ENCODE measurements at places on chromosomes 7 and 10.

GRCh38 chr10:79243181-79244067, 103.8 kb upstream of the PPIF start:
- peak; percentile 85 for DNase-seq

- no peak for DNase-seq
Observed at GRCh38 chr10:3901370-3901769, 116.4 kb upstream of the KLF6 start.

GRCh38 chr7:22426463-22427094, 69.6 kb upstream of the RAPGEF5 start:
- DNase-seq = no peak

DNA sequence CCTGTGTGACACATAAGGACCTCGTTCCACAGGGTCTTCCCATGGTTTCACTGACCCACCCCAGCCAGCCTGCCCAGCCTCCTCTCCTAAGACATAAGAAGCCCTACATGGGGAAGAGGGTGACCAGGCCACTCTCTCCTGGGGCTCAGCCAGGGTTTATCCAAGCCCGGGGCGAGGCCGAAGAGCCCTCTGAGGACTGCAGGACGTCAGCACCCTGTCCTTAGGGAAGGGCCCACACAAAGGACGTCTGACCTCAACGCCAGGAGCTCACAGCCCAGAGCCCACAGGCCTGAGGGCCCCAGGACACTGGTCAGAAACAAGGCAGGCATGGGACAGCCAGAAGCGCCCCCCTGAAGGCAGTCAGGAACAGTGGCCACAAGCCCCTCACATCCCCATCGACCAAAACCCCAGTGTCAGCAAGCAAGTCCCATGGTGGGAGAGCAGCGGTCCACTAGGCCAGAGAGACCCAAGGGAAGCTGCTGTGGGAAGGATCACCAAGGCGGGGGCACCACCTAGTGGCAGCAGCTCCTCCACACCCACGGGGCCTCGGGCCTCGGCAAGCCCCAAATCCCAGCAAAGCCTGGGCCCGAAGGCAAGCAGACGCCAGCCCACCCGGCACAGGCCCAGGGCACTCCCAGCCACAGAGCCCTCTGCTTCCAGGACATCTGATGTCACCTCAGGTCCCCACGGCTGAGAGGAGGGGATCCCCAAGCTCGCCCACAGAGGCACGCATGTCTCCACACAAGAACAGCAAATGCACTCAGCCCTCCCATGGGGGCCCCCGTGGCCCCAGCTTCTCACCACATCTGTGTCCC, 23.4 kb downstream of the MAD1L1 start:
- DNase-seq = peak; percentile 66

DNA sequence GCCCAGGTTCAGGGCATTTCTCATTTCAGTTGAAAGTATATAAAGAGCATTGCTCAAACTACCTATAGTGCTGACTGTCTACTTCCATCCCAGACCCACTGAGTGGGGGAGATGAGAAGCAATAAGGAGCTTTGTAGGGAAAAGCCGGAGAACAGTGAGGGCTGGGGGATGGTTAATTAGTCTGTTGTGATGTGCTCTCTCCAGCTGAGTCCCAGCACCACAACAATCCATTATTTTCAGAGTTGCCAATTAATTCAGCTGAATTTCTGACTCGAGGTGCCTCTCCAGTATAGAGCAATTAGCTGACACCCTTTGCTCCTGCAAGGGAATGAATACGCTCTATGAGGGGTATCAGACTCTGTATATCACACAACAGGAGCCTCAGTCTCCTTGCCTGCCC, 1118.6 kb downstream of the SORCS3 start:
- DNase-seq = no peak

GRCh38 chr7:149081914-149082313, 8.6 kb downstream of the ZNF786 start:
- no peak for DNase-seq

DNA sequence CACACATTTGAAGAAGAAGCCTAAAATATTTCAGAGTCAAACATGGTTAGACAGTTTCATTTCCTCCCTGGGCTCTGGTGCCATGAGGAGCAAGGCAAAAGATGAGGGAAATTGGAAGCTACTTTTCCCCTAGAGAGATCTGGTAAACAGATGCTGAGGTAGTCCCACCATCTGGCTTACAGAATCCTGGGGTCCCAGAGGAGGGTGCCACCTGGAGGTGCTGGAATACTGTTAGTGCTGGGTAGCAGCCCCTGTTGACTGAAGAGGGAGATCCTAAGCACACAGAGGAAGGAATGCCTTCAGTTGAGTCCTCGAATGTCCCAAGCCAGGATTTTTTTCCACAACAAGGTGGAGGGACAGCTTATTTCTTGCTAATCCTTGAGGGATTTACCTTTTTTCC, 160.1 kb downstream of the FZD1 start:
- no peak for DNase-seq

DNA sequence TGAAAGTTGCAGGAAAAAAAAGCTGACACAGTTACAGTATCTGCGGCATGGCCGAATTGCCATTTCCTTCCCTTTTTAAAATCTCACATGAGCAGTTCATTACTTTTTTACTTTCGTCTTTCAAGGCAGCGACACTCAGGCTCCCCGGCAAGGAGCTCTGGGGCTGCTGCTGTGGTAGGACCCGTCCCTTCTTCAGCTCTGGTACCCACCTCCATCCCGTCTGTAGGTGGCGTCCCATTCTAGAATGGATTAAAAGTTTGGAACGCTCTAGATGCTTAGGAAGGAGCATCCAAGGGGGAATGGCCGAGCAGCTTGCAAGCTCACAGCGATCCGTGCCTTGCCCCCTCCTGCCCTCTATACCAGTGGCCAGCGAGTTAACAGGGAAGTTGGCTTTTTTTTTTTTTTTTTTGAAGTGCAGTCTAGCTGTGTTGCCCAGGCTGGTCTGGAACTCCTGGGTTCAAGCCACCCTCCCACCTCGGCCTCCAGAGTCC, 22.8 kb upstream of the TTYH3 start:
- DNase-seq = no peak

DNA sequence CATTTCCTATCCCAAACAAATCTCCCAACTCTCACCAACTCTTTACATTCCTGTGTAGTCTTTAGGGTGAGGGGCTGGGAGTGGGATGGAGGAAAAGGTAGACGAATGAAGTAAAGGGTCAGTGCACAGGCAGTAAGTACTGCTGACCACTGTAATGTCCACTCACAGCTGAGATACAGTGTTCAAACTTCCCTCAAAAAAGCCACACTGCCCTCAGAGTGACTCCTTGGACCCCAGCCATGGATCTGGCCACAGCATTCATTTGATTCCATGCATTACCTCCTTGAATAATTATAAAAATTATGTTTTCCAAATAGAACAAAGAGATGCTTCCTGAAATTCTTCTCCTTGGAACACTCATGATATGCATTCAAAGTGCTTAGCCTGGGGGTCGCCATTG, 19.8 kb upstream of the HIPK2 start:
- DNase-seq = no peak

DNA sequence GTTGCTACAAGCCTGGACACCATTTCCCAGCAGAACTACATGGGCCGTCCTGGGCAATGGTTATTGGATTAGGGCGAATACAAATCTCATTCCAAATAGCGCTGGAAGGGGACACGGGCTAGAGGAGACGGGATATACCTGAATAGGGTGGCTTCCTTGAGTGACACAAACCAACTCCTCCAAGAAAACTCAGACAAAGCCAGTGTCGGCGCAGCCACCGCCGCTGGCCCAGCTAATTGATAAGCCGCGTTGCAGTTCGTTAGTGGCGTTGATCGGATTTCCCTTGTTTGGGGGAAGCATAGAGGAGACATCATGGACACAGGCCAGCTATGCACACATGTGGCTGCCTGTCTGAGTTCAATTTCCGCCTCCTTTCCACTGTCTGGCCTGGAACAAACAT, 55.7 kb downstream of the EBF3 start:
- DNase-seq = no peak

DNA sequence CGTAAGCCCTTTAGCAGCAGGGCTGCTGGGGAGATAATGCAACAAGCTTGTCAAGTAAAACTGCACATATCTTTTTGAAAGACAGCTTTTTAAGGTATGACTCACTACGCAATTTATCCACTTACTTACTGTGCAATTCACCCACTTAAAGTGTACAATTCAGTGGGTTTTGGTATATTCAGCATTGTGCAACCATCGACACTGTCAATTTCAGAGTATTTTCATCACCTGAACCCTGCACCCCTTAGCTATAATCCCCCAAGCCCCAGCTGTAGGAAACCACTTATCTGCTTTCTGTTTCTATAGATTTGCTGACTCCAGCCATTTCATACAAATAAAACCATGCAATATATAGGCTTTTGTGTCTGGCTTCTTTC, 168.0 kb downstream of the PTPN20 start:
- DNase-seq = no peak

DNA sequence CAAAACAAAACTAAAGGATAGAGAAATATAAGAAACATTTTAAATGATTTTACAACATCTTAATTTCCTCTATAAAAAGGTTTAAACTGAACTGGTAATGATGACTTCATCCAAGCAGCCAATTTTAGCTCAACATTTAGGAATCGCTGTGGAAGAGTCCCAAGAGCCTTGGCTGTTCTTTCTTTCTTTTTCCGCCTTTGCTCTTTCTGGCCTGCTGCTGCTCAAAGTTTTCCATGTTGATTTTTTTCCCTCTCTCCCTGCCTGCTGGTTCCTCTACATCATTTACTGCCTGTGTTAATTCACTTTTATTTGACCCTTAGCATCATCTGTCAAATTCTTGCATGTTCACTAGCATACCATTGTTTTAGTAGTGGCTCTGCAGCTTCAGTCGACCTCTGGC, 146.9 kb downstream of the EVX1 start:
- no peak for DNase-seq

DNA sequence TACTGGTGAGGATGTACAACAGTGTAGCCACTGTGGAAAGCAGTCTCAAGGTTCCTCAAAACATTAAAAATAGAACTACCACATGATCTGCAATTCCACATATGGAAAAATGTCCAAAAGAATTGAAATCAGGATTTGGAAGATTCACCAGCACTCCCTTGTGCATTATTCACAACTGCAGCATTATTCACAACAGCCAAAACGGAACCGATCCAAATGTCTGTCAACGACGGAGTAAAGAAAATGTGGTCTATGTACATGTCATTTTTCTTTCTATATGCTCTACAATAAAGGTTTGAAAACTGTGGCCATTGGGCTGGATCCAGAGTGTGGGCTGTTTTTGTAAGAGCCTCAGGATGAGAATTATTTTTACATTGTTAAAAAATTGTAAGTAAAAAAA, 1206.1 kb upstream of the CELF2 start:
- DNase-seq = no peak

GRCh38 chr10:72334825-72335393, 19.8 kb downstream of the DNAJB12 start:
- DNase-seq = peak; percentile 81

GRCh38 chr10:48292616-48293015, 13.9 kb upstream of the MAPK8 start:
- no peak for DNase-seq

DNA sequence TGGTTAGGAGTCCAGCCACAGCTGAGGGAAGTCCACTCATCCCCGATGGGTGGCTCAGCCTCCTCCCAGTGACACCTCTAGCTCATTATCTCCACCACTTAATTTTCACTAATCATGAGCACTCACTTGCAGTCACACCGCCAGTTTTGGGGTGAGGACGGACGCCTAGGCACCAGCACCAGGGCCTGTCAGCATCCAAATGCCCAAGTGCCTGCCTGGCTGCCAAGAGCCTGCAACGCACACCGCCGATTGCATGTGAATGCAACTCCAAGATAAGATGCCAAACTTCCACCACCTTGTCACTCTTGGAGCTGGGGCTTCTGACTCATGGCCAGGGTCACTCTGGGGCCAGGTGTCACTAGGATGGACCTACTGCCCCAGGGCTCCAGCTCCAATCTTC, 24.4 kb upstream of the SMARCD3 start:
- DNase-seq = no peak

DNA sequence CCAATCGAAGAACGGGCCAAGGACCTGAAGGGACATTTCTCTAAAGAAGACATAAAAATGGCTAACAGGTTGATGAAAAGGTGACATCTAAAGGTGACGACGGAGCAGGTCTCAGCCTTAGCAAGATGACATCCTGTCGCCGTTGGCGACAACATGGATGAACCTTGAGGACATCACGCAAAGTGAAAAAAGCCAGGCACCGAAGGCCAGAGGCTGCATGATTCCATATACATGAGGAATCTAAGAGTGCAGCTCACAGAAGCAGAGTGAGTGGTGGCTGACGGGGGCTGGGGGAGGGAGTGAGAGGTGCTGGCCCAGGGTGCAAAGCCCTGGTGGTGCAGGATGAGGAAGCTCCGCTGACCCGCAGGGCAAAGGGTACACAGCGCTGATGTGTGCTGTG, 34.1 kb upstream of the NKX6-2 start:
- DNase-seq = no peak

DNA sequence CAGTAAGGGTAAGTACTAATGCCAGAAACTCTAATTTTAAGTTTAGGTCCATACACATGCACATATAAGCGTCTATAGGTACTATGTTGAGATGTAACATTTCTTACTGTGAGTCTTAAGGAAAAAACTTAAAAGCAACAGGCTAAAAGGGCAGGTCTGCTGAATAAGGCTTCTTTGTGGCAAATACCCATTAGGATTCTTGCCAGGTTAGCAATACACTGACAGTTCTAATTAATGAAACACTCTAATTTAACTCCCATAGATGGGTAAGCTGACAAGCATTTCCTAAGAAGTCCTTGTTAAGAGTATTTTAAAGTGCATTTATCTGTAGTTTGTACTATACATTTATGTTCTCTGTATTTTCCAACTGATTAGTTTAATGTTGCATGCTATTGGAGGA, 14.0 kb downstream of the SCRN1 start:
- DNase-seq = no peak

GRCh38 chr7:43674559-43675436, 54.5 kb downstream of the COA1 start:
- no peak for DNase-seq

GRCh38 chr7:103702454-103702853, 256.4 kb upstream of the SLC26A5 start:
- DNase-seq = no peak

DNA sequence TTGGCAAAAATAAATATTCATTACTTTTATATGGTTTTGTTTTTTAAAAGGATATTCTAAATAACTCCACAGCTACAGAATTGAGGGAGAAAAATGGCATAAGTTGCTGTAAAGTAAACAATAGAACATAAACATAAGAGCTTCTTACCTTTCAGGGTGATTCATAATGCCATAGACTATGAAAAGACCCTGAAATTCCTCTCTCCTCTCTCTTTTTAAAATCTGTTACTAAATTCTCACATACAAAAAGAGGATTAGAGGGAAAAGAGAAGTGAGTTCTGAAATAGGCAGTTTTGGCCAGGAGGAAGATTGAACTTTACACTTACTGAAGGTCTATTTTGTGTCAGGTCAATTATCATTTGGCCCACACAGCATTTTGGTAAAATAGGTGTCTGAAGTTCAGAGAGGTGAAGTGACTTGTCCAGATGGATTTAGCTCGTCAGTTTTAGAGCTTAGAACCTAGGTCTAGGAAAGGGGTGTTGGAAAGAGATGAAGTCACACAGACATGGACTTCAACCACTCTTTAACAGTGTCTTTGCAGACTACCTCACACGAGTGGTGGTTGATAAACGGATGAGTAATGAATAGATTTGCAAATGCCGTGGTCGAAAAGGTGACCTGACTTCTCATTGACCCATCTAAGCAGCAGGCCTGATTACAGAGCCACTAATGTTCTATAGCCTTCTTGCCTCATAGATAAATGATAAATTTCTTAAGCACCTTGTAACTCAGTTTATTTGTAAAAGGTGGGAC, 190.6 kb upstream of the CCDC6 start:
- DNase-seq = no peak
